ENCODE measurements at places on chromosomes 2 and 18.

DNA sequence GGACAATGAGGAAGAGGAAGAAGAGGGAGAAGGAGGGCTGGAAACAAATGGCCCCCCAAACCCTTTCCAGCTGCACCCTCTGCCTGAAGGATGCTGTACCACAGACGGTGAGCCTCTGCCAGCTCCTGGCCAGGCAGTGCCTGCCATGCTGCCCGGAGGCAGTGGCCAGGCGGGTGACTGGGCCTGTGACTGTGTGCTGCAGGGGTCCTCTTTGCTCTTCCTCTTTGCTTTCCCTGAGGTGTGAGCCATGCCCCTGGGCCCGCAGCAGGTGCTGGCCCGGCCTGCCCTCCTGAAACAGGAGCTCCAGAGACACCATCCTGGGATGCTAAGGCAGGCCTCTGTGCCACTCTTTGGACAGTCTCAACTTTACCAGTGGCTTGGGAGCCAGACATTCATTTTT lies 28.6 kb downstream of the GREB1 start:
- no peak for DNase-seq

DNA sequence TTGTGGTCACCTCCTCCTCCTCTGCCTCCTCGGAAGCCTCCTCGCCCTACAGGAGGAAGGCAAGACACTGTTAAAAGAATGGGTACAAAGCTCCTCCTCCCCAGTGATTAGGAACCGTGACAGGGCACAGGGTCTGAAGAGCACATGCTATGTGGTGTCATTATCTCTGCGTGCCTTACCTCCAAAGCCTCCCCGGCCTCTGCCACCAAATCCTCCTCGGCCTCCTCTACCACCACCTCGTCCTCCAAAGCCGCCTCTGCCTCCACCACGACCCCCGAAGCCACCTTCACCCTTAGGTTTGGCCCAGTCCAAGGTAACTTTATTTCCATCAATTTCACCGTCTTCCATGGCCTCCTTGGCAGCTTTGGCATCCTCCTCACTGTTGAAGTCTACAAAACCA lies 9.1 kb downstream of the NCL start:
- no peak for DNase-seq

DNA sequence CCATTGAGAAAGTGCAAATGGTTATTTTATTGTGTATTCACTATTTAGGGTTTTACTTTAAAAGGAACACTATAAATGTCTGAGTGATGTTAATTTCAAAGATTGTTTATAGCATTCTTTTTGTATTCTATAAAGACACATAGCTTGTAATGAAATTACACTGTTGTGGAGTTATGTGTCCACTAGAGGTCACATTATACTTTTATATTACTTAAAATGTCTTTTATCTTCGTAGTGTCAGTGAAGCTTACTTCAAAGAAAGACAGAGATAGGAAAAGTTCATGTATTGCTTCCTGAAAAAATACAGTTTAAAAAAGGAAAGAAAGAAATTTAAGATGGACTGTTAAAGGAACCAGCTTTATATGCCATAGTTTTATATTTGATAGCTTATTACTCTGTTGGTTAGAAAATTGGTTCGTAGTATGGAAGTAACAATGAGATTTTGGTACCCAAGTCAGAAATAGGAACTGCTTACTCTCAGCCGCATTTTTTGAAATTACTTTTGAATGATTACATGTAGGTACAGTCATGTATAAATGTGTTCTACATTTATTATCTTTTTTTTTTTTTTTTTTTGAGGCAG lies 20.5 kb downstream of the APLF start:
- DNase-seq = peak; percentile 27

GRCh38 chr2:204973616-204974015 lies 428.3 kb downstream of the PARD3B start:
- no peak for DNase-seq

DNA sequence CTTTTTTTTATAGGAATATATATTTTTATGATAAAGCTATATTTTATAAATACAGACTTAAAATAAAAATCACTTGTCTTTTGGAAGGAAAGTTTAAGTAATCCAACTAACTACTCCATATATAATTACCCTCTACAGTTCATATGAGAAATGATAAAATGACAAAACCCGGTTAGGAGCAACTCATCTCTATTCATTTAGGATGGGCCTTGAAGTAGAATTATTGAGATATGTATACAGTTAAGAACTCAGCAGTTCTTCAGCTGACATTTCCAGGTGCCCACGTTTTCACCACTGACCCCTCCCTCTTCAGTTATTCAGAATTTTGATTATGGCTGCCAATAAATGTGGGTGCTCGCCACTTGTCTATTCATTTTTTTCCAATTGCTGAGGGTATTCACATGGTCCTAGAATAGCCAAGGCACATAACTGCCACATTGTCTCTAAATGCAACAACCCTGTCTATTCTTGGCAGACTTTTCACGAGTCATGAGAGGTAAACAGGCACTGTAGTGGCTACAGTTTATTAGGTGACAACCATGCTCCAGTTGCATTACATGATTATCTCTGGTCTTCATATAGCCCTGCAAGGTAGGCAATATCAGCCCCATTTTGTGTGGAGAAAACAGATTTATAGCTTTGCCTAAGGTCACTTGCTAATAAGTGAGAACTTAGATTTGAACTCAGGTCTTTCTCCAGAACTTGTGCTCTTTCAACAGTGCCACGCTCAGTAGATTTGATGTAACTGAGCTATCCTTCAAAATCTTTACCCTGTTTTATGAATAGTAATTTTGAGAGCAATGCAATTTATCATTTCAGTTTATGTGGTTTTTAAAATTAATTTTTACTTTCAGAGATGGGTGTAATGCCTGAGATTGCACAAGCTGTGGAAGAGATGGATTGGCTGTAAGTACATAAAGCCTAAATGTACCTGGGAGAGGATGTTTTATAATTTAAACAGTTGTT lies 2.9 kb downstream of the DDX1 start:
- no peak for DNase-seq

DNA sequence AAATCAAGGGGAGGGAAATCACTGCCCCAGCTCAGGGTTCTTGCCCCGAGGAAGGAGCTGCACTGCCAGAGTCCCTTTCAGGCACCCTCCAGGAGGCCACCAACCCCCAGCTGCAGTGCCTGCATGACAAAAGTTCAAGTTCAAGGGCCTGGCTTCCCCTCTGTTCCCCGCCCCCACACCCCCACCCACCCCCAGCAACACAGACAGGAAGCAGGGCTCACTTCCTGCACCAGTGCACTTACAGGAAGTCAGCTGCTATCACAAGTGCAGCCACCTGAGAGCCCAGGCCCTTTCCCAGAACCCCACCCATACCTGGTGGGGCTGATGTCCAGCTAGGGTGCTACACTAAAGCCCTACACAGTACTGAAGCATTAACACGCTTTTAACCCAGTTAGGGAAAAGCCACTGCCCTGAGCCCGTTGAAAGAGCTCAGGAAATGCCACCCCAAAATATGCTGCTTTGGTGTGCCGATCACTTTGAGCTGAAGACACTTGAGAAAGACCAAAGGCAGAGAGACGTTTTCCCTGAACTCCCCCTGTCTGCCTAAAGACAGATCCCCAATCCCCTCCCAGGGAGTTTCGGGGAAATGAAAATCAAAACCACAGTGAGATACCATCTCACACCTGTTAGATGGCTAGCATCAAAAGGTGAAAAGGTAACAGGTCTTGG lies 109.9 kb upstream of the CAB39 start:
- DNase-seq = peak; percentile 62

DNA sequence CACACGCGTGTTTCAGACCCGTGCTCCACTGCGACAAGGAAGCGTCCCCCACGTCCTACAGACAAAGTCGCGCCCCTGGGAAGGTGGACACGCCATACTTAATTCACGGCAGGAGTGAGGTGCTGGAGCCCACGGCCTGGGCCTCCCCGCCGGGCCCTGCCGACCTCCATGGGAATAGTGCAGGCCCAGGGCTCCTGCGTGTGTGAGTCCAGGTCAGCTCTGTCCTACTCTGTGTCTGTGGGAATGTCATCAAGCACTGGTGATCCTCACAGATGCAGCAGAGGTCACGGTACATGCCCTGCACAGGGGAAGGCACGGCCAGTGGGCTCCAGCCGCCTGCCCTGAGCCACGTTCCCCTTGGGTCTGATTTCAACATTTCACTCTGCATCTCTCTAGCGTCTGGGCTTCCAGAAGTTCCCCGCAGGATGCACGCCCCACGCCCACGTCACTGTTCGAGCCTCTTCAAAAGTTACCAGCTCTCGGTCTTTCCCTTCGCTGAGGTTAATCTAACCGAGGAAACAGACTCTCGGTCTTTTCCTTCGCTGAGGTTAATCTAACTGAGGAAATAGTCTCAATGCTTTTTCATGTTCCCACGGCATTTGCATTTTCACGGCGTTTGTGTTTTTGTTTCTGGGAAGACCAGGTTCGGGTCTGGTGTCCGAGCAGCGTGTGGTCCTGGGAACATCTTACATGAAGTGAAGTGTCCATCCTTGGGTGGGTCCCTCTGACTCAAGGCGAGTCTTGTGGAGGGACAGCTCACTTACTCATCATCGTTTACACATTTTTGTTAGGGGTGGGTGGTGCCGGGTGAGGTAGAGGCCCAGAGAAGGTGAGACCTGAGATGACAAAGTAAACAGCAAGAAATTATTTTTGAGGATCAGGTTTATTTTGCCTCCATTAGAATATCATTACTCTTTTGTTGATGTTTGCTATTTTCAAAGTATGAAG lies 157.3 kb upstream of the ALKAL2 start:
- peak; percentile 54 for DNase-seq

DNA sequence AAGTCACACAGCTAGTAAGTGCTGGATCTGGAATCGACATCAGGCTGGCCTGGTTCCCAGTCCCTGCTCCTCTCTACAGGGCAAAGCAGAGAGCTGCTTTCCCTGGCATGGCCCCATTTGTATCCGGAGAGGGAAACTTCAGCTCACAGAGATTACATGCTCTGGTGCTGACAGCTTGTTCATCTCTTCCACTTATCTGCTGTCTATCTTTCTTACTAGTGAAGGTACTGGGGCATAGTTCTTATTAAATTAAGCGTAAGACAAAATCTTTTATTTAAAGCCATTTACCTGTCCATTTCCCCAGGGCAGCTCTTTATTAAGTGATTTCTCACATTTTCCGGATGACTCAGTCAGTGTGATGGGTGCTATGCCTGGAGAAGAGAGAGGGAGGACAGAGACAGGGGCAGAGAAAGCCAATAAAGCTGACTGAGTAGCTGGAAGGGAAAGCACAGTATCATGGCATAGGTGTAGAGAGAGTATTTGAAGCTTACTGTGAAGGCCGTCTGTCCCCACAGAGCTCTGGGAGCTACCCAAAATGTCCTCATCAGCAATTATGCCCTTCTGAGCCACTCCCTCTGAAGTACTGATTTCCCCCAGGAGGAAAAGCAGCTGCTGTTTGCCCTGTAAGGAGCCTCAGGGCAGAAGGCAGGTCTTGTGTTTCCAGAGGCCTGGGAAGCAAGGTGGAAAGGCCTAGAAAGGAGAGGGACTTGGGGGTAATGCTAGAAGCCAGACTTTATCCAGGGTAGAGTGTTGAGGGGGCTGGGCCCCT lies 44.1 kb upstream of the EPAS1 start:
- DNase-seq = no peak

DNA sequence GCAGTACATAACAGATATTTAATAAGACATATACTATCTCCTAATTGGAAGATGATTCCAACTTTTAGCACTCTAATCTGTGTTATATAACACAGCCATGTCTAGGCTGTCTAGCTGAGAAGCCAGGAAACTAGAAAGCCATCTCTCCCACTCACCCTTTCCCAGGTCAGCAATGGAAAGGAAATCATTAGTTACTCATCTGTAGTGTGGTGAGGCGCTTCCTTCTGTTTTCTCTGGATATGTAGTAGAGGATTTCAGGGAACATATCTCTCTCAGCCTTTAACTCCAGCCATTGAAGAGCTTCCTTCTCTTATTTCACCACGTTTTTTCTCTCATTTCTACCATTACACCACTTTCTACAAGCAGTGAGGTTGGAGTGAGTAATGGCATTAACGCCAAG lies 19.4 kb downstream of the RBBP8 start:
- DNase-seq = no peak

DNA sequence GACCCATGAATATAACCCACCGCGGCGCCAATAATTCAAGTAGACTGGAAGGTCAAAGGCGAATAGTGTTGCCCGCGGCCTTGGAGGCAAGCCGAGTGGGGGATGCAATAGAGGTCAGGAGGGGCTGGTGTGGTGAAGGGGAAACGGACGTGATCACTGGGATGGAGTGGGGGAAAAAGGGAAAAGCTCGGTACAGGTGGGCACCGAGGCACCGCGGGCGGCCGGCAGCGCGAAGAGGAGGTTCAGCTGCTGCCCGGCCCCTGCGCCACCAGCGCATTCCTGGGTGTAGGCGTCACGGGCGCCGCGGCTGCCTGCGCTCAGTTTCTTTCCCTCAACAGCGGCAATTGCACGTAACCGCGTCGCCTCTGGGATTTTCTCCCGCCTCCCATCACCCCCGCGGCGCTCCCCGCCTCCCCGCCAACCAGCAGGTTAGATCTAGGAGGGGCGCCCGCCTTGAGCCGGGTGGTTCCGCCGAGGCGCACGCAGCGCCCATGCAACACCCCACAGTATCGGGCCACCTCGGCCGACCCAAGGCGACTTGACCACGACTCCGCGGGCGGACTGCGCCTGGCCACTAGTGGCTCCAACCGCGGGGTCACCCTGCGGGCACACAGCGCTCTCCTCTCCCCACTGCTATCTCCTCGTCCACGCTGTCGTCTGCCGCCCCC lies 1.5 kb downstream of the RND3 start:
- no peak for DNase-seq

- no peak for DNase-seq
Observed at GRCh38 chr18:35239314-35239713, 1.5 kb upstream of the ZNF397 start.

DNA sequence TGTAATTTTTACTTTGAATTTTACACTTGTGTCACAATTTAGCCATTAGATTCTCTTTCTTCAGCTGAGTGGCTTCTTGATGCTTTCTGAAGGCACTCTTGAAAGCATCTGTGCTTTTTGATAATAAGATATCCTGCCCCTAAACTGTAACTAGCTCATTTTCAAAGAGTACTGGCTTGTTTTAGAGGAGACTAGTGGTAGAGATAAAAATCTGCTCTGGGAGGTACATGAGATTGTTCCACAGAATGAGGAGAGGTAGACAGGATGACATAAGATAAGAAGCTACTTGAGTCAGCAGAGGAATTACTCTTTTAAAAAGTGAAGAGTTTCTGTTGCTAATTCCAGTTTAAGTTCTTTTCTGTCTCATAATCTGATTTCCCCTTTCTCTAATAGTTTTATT lies 10.6 kb downstream of the PLEKHB2 start:
- no peak for DNase-seq

DNA sequence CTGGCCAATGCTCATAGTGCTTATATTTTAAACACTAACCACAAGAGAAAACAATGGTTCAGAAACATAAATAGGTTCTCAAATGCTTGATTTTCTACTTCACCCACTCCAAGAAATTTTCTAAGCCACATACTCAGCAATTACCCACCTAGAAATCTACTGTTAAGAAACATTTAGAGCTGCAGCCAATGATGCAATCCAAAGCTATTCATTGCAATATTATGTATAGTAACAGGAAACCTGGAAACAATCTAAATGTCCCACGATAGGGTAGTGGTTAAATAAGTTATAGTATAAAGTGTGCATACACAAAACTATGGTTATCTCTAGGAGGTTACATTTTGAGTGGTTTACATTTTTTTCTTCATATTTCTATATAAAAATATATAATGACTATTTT lies 5.7 kb downstream of the FAM237A start:
- no peak for DNase-seq

All from CD4-positive, alpha-beta memory T cell (primary cell).